ENCODE measurements at places on chromosomes 4 and X. TPM values are rescaled to one million over a fixed set of nuclear protein-coding genes. Genes with fewer than 3 reads are reported as not detected.

DNA sequence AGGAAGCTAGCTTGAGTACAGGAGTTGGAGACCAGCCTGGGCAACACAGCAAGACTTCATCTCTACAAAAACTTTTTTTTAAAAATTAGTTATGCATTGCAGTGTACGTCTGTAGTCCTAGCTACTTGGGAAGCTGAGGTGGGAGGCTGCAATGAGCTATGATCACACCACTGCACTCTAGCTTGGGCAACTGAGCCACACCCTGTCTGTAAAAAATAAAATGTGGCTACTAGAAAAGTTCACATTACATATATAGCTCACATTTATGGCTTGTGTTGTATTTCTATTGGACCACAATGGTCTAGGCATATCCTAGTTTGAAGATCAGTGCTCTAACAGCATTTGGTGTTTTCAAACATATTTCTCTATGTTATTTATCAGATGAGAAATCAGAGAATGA lies 11.8 kb upstream of the CPEB2 start:
- DNase-seq, result no peak

DNA sequence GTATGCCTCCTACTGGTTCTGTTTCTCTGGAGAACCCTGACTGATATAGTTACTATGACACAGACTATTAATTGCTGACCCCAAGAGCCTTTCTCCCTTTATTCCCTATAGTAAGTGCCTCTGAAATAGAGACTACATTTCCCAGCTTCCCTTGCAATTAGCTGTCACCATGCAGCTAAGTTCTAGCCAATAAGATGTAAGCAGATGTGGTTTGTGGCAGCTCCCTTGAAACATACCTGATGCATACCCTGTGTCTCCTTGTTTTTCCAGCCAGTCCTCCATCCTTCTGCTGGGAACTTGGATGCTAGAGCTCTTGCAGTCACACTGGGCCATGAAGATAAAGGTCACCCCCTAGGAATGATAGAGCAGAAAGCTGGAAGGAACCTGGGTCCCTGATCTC lies 9.7 kb upstream of the TMEM165 start:
- peak; percentile 17 for DNase-seq

GRCh38 chrX:102899940-102900916 lies 36.8 kb upstream of the RAB40AL start:
- DNase-seq, result peak; percentile 66

The FAM241A gene
- total RNA-seq, result 1.2 TPM

- DNase-seq, result no peak
Observed at GRCh38 chrX:109398833-109399232, 83.1 kb downstream of the GUCY2F start.

GRCh38 chr4:157128395-157128794 lies 52.4 kb downstream of the GLRB start:
- DNase-seq, result peak; percentile 54

DNA sequence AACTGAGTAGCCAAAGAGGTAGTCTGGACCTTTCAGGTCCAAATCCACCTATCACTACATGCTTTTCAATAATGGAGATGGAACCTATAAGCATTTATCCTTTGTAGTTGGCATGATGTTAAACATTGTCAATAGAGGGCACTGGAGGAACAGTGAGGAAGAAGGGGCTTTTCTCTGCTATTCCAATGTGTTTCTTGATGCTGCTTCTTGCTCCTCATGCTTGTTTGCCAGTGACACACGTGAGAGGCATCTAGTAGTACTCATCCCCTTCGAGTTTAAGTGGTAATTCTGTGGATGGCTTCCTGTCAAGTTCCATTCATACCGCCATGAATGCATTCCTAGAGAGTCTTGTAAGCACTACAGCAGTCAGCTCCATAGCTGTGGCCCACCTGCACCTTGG lies 84.0 kb downstream of the NAA11 start:
- DNase-seq, result peak; percentile 39

The EGFL6 gene
- 2.1 TPM for total RNA-seq

- peak; percentile 93 for DNase-seq
Observed at GRCh38 chr4:110087070-110087708, 111.2 kb downstream of the ELOVL6 start.

- peak; percentile 44 for DNase-seq
Observed at GRCh38 chr4:56321251-56321650, 66.0 kb downstream of the AASDH start.

DNA sequence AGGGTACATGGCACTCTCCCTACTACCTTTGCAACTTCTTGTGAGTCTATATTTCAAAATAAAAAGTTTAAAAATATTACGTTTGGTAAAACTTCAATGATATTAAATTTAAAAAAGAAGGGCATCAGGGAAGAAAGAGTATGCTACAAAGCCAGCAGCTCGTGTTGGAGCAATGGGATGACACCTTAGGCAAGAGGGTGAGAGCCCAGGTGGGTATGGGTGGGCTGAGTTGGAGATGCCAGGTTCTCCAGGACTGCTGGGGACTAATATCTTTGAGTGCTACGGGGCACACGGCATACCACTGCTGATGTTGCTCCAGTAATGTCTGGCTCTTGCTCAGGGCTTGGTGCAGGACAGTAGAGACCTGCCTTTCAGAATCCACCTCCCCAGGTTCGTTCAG lies 132.4 kb downstream of the EVC2 start:
- no peak for DNase-seq

GRCh38 chrX:154539077-154539476 lies 7.6 kb downstream of the G6PD start:
- no peak for DNase-seq

GRCh38 chr4:4651811-4652755 lies 110.2 kb upstream of the STX18 start:
- peak; percentile 29 for DNase-seq

The LEF1 gene
- total RNA-seq, result 1.8 TPM

GRCh38 chr4:158442736-158443135 lies 78.9 kb upstream of the RXFP1 start:
- no peak for DNase-seq

- DNase-seq, result no peak
Observed at GRCh38 chr4:106450249-106450648, 81.7 kb upstream of the GIMD1 start.

The CACNA1F gene
- 0.26 TPM for total RNA-seq

The GAK gene
- total RNA-seq, result 37.2 TPM

GRCh38 chr4:78439328-78439727 lies 112.2 kb upstream of the ANXA3 start:
- no peak for DNase-seq

The RBM47 gene
- 1.8 TPM for total RNA-seq

The SMIM10 gene
- 10.0 TPM for total RNA-seq

The CORIN gene
- under 0.01 TPM for total RNA-seq

DNA sequence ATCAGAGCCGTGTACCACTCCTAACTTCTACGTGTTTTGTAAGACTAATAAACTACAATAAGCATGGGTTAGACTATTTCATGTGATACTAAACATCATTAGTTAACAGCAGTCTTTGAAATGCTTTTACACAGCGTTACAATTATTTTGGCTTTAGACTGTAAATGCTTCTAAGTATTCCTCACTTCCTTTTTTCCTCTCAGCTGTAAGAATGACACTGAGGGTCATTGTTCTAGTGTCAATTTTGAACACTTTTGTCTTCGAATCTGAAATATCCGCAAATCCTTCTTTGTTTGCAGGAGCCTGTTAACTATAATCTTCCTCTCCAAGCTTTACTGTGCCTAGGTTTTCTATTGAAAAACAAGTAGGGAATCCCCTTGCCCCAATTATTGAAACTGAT lies 1.5 kb downstream of the ABCE1 start:
- DNase-seq, result peak; percentile 9

The MAGEC2 gene
- 0.17 TPM for total RNA-seq

The RENBP gene
- total RNA-seq, result 5.4 TPM

The NDST4 gene
- total RNA-seq, result not detected

The ENPEP gene
- 0.51 TPM for total RNA-seq

GRCh38 chr4:158722917-158723793 lies at the start of gene PPID:
PPID (minus strand) TSS chr4:158723396; CDS start chr4:158723288, 108 bp downstream.
- peak; percentile 76 for DNase-seq

DNA sequence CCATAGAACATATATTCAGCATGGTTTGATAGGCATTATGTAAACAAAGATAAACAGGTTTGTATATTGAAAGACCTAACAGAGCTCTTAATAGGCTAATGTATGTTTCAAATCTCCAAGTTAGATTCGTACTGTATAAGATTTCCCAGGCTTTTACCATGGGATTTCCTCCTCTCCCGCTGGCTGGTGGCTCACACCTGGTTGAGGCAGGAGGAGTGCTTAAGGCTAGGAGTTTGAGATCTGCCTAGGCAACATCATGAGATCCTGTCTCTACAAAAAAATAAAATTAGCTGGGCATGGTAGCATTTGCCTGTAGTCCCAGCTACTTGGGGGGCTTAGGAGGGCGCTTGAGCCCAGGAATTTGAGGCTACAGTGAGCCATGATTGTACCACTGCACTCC lies 5.4 kb downstream of the CPE start:
- DNase-seq, result no peak

The SPANXN3 gene
- total RNA-seq, result not detected

DNA sequence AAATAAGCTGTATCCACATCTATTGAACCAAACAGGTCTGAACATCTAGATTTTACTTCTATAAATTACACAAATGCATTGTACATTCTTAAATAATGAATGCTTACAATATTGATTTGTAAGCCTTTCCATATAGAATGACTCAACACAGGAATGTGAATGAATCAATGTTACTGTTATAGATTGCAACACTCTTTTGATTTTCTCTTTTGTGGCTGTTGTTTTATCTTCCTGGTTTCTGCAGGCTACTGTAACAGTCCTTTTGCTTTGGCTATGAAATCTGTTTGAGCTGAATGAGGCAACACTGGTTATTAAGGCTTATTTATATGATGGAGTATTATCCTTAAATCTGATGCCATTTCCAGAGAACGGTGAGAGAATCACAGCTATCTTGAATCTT lies 49.5 kb downstream of the GPR50 start:
- DNase-seq, result no peak

GRCh38 chr4:84730375-84730774 lies 147.4 kb downstream of the CDS1 start:
- no peak for DNase-seq
